ENCODE measurements at places on chromosomes 5 and 9.

DNA sequence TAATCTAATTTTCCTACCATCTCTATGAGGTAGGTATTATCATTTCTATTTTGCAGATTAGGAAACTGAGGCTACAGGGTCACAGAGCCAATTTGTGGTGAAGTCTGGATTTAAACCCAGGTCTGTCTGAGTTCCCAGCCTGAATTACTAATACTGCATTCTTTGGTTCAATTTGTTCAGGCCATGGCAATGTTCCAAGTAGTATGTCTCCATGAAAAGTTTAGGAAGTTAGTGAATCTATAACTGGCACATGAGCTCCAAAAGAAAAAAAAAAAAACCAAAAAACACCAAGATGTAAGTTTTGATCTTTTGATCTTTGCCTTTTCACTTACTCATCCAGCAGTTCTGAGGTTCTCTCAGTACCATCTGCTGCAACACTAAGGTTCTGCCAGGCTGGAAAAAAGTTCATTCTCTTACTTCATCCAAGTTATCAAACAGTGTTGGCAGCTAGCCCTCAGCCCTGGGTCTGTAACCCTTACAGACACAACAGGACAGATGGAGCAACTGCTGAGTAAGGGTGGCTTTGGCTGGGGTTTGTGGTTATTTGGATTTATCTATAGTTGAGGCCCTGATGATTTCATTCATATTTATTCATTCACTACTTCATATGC, 4.4 kb upstream of the TMEM268 start:
- DNase-seq, result no peak

GRCh38 chr9:76194896-76195295, 199.3 kb downstream of the RFK start:
- no peak for DNase-seq

DNA sequence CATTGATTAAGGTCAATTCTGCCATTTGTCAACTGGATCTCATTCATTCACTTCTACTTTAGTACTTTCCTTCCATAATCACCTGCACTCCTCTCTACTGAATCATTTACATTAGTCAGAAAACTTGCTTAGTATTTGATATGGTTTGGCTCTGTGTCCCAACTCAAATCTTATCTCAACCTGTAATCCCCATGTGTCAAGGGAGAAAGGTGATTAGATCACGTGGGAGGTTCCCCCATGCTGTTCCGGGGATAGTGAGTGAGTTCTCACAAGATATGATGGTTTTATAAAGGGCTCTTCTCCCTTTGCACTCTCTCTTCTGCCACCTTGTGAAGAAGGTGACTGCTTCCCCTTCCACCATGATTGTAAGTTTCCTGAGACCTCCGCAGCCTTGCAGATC, 23.7 kb upstream of the UGCG start:
- no peak for DNase-seq

DNA sequence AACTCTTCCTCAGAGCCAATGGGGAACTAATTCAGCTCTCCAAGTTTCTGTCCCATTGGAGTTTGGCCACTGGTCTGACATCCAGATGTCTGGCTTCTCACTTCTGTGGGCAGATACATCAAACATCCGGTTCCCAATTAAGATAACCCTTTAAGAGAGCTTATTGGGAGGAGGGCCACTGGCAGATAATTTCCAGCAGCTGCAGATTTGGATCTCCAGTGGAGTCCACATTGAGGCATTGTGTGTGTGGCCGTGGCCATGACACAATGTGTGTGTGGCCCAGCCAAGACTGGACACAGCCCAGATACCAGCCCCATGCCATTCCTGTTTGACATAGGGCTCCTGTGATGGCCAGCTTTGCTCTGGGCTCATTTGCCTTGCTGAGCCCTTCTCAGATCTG, 110.5 kb upstream of the MAP1B start:
- DNase-seq, result no peak

DNA sequence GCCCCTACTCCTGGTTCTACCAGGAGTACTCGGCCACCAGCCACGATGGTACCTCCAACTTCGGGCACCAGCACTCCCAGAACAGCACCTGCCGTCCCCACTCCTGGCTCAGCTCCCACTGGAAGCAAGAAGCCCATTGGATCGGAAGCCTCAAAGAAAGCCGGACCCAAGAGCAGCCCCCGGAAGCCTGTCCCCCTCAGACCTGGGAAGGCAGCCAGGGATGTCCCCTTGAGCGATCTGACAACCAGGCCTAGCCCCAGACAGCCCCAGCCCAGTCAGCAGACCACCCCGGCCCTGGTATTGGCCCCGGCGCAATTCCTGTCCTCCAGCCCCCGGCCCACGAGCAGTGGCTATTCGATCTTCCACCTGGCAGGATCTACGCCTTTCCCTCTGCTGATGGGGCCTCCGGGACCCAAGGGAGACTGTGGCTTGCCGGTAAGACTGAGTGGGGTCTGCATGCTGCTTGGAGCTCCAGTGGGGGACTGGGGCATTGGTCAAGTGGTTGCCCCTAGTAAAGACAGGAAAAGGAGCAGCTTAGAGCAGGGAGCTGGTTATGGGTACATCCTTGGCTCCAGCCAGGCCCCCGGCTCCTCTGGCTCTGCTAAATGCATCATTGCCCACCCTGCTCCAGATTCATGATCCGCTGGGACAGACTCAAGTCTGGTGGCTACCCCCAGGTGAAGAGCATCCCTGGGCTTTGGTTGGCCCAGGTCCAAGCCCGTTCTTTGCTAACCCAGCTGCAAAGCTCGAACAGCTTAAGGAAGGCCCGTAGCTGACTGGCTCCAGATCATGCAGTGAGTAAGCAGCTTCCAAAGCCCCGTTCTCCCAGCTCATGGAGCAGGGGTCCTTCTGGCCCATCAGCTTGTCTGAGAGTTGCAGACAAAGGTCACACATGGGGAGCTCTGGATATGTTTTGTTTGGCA, 14.0 kb downstream of the COL27A1 start:
- DNase-seq, result no peak

GRCh38 chr9:113957351-113957750, 81.2 kb downstream of the ZNF618 start:
- DNase-seq, result no peak

DNA sequence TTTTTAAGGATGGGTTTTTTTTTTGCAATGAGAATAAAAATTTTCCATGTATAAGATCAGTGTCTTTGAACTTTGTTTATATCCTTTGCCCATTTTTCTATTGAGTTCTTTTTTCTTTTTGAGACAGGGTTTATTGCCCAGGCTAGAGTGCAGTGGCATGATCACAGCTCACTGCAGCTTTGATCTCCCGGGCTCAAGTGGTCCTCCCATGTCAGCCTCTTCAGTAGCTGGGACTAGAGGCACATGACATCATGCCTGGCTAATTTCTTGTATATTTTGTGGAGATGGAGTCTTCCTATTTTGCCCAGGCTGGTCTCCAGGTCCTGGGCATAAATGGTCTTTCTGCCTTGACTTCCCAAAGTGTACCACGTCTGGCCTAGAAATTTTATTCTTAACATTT, 21.2 kb downstream of the GPBP1 start:
- no peak for DNase-seq

- no peak for DNase-seq
These were observed 70.8 kb upstream of the CHD1 start for GRCh38 chr5:98999631-99000030.

GRCh38 chr5:10445352-10445751, 3.7 kb downstream of the ROPN1L start:
- peak; percentile 55 for DNase-seq

DNA sequence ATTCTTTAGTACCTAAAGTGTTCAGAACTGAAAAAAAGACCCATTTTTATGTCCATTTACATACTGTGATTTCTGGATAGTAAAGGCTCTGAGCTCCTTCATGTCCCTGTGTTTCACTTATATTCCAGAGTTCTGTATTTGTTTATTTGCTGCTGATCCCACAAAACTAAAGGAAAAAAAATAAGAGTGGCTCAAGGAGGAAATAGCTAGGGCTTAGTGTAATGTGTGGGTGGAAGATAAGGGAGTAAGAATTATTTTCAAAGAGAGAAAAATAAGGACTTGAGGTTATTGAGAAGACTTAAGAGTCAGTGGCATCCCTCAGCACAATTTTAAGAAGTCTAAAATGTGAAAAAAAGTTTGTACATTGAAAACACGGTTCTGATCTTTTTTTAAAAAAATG, 46.0 kb downstream of the ENTREP1 start:
- DNase-seq, result no peak

GRCh38 chr9:134723037-134723436, 81.4 kb downstream of the COL5A1 start:
- no peak for DNase-seq

DNA sequence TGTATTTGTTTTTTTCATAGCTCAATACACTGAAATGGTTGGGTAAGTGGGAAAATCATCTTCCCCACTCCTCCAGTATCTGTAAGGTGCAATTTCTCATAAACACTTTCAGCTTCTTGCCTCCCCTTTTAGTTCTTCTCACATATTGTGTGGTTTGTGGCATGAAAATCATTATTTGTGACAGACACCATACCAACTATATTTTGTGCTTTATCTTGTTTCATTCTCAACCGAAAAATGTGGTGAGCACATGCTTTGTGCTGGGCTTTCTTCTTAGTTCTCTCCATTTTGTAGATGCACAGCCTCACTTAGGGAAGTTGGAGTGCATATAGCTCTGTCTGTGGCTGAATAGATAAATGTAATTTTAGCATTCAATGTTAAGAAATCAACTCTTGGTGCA, 6.4 kb upstream of the ANXA2R start:
- DNase-seq, result peak; percentile 6

- DNase-seq, result no peak
These were observed 233.7 kb upstream of the MSX2 start for GRCh38 chr5:174490728-174491127.

DNA sequence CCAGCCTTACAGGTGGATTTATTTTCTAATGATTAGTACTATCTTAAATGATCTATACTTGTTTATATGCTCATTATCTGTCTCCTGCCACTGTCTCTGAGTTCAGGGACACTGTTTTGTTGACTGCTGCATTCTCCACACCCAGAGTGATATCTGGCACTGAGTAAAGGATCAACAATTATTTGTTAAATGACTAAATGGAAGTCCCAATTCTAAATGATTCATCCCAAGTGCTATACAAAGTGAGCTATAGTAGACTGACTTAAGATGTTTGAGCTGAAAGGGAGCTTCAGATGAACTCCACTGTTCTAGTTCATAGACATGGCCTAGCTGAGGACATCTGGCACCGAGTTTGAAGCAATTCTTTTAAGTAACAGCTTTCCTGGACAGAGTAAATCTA, 40.5 kb downstream of the ITGA2 start:
- DNase-seq, result no peak

GRCh38 chr9:27851858-27852257, 278.6 kb upstream of the C9orf72 start:
- no peak for DNase-seq

DNA sequence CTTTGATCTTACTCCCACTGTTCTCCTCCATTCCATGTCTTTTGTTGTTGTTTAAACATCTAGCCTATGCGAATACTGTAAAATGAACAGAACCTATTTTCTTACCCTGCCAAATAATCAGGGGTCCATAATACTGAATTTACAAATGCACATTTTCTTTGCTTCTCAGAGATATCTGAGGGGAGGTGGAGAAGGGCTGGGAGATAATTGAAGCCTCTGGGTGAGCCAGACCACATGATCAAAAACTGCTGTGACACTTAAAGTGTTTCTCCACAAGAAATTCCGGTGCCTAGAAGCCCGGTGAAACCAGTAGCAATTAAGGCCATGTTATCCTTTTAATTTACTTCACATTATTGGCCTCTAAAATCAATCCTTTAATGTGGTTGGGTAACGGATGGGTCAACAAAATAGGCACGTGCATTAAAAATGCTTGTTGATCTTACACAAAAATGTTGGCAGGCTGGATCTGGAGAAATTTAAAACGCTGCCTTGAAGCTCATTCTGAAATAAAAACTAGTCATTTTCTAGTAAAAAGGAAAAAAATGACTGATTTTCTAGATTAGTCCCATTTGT, 10.8 kb downstream of the SEMA6A start:
- no peak for DNase-seq

DNA sequence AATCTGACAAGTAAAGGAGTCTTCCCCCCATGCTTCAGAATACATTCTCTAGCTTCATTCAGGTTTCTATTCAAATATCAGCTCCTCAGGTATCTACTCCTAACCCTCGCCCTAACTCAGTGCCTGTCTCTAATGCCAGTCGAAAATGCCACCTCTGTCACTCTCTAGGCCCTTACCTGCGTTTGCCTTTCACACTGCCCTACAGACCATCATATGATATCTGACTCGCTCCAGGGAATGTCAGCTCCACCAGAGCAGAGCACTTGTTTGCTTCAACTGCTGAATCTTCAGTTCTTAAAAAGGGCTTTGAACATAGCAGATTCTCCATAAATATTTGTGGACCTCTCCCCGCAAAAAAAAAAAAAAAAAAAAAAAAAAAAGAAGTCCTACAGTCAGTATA, 46.7 kb downstream of the ADRB2 start:
- no peak for DNase-seq

DNA sequence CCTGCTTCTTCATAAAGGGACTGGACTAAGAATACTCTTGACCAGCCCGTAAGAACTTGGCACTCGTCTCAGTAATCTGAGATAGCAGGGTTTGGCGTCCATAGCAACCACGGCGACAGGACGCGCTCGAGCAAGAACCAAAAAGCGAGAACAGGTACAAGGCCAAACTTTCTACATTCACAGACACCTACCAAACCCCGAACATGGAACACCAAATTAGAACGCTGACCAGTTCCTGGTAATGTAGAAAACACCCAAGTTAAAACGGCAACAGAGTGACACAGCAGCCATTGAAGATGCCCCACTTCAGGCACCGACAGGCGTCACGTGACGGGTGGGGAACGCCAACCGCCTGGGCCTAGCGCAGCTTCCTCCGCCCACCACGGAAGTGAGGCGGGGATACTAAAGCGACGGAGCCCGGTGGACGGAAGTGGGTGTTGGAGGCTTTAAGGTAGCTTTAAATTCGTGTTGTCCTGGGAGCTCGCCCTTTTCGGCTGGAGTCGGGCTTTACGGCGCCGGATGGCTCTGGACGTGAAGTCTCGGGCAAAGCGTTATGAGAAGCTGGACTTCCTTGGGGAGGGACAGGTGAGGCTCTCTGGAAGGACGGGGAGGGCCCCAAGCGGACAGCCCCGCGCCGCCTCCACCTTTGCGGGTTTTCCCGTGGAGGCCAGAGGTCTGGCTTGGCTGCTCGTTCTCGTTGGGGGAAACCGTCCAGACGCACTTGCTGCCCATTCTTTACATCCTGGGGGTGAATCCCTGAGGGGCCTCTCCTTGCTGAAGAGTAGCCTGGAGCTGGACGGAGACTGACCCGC, at the start of gene CDK7:
CDK7 (plus strand) TSS at position 430 of the 812 bp plus-strand sequence; CDS start at position 520, 90 bp downstream.
- peak; percentile 90 for DNase-seq

DNA sequence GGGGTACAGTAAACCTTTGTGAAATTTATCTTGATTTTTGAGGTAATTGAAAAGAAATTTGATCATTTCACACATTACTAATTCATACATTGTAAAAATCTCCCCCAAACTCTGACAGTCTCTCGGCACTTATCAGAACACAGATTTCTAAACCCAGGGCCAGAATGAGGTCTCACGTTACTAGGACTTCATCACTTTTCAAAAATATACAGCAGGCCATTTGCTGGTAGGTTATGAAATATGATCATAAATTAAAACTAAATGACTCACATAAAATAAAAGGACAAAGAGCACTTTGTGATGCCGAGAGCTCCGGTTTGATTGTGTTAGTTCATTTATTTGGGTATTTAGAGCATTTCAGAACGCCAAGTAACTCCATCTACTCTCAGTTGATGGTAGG, 17.0 kb downstream of the MSX2 start:
- DNase-seq, result no peak

GRCh38 chr5:7822449-7822848, 28.5 kb downstream of the CFAP90 start:
- DNase-seq, result no peak

GRCh38 chr9:131800366-131800765, 60.5 kb upstream of the RAPGEF1 start:
- DNase-seq, result no peak
